A673 (cell line): ENCODE measurements at places on chromosomes 16 and 17. TPM values are rescaled to one million over a fixed set of nuclear protein-coding genes. Genes with fewer than 3 reads are reported as not detected.

DNA sequence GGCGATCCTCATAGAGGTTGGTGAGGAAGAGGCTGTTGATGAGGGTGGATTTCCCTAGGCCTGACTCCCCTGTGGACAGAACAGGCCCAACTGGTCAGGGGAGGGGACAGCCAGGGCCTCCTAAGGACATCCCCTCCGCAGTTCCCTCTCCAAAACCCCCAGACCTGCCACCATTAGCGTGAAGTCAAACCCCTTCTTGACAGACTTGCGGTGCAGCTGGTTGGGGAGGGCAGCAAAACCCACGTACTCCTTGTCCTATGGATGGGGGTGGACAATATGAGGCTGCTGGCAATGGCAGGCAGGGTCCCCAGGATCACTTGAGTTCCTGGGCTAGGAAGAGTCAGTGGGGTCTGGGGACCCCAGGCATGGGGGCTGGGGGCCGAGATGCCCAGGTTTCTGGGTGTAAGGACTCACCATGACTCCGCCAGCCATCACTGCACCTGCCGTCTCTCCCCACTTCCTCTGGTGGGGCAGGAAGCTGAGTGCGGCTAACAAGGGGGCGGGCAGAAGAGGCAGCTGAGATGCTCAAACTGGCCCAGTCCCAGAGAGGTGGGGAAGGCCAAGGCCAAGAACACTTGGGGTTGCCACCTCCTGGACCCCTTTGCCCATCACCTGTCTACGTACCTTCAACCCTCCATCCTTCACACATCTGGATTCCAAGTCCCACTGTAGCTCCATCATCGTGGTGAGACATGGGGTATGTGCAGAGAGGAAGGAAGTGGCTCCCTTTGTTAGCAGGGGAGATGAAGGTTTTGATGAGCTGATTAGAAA lies at the start of gene SEPTIN1:
Gene SEPTIN1, minus strand, starts transcription at position 451 of the 771 bp plus-strand sequence. Its CDS starts 19 bp downstream, at position 432.
- DNase-seq: no peak
- H3K4me1 ChIP-seq: peaks cover 3% of the 10 kb centered on the region
- H3K27ac ChIP-seq: no peak within 1 kb of the TSS
- H3K27me3 ChIP-seq: no peaks in the 10 kb centered on the region

GRCh38 chr16:89131783-89132182 lies 38.1 kb downstream of the ACSF3 start:
- H3K4me1 ChIP-seq: peaks cover 10% of the 10 kb centered on the region
- no peak for DNase-seq
- H3K4me3 ChIP-seq: no peak overlapping the region
- H3K36me3 ChIP-seq: peaks cover 8% of the 10 kb centered on the region

DNA sequence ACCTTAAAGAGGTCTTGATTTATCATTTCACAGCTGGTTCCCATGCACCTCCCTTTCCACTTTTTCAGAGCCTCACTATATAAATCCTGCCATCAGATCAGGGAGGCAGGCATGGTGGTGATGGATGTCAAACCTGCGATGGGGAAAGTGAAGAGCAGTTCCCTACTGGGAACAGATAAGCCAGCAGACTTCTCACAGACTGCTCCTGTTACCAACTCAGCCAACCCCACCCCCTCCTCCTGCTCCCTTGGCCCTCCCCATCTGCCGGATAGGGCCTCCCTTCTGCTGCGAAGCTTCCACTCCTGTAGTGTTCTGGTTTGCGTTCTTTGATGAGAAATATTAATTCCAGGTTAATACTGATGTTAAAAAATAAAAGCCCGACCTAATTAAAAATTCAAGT lies 232.1 kb downstream of the STX8 start:
- DNase-seq: no peak
- no peak overlapping the region for H3K4me3 ChIP-seq
- H3K4me1 ChIP-seq: no peaks in the 10 kb centered on the region
- H3K27ac ChIP-seq: no peak overlapping the region
- H3K27me3 ChIP-seq: no peaks in the 10 kb centered on the region

DNA sequence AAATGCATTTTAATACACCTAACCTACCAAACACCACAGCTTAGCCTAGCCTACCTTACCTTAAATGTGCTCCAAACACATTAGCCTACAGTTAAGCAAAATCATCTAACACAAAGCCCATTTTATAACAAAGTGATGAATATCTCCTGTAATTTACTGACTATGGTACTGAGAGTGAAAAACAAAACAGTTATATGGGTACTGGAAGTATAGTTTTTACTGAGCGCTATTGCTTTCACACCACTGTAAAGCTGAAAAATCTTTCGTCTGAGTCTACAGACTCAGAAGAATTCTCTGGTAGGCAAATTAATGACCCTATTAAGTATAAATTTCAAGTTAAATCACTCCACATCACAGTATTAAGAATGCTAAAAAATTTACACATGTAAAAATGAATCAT lies 3.5 kb downstream of the GRB2 start:
- DNase-seq: no peak
- H3K4me3 ChIP-seq: no peak overlapping the region
- H3K4me1 ChIP-seq: no peaks in the 10 kb centered on the region
- H3K27ac ChIP-seq: no peak overlapping the region
- H3K27me3 ChIP-seq: no peaks in the 10 kb centered on the region

DNA sequence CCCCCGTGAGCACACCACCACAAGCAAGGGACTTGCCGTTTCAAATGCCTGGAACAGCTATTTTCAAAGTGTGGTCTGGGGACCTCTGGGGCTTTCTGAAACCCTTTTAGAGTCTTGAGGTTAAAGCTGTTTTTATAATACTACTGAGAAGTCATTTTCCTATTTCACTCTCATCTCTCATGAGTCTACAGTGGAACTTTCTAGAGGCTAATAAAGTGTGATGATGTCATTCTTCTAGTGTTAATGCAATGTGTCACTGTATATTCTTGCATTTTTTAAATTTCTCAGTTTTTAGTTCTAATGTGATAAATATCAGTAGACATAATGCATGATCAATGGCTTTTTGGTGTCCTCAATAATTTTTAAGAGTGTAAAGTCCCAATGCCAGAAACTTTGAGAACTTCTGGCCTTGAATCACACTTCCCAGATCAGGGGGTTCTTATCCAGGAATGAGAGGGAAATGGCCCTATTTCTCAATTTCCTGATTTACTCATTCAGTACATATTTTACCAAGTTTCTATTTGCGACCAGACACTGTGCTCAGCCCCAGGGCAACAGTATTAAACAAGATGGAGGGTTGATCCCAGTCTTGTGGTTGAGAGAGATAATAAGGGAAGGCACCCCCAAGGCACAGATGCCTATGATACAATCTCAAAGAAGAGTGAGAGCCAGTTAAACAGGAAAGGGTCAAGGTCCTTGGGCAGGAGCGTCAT lies 444.0 kb downstream of the HS3ST3B1 start:
- H3K4me3 ChIP-seq: no peak overlapping the region
- no peak for DNase-seq
- H3K4me1 ChIP-seq: no peaks in the 10 kb centered on the region
- no peak overlapping the region for H3K27ac ChIP-seq
- H3K36me3 ChIP-seq: no peaks in the 10 kb centered on the region
- H3K27me3 ChIP-seq: no peaks in the 10 kb centered on the region

GRCh38 chr16:68889508-68890150 lies 46.3 kb downstream of the TANGO6 start:
- no peak overlapping the region for H3K4me3 ChIP-seq
- DNase-seq: no peak
- no peaks in the 10 kb centered on the region for H3K36me3 ChIP-seq
- no peak overlapping the region for H3K27ac ChIP-seq

GRCh38 chr17:58401287-58401686 lies 16.0 kb downstream of the RNF43 start:
- no peak overlapping the region for H3K4me3 ChIP-seq
- no peaks in the 10 kb centered on the region for H3K36me3 ChIP-seq
- H3K27ac ChIP-seq: no peak overlapping the region
- H3K27me3 ChIP-seq: peaks cover 53% of the 10 kb centered on the region
- no peak for DNase-seq

DNA sequence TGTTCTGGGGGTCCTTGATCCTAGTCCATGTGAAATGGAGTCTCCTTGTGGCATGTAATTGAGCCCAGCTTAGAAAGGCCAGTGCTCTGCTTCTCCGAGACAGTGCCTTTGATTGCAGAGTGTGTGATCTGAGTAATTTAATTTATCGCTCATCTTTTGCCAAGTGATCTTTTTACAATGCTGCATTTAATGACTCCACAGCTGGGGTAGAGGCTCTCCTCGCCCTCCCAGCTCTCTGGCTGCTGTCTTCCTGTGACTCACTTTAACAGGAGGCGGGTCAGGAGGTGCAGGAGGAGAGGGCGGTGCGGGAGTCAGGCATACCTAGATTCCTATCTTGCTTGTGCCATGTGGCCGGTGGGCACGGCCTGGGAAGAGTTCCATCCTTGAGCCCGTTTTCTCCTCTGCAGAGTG lies 113.4 kb upstream of the FOXF1 start:
- peak; percentile 77 for DNase-seq
- peaks cover 10% of the 10 kb centered on the region for H3K4me1 ChIP-seq
- peak overlapping the region; percentile 41 for H3K27ac ChIP-seq
- no peaks in the 10 kb centered on the region for H3K36me3 ChIP-seq
- no peak overlapping the region for H3K4me3 ChIP-seq

GRCh38 chr17:588519-588918 lies 126.1 kb downstream of the VPS53 start:
- no peak overlapping the region for H3K27ac ChIP-seq
- no peaks in the 10 kb centered on the region for H3K4me1 ChIP-seq
- no peaks in the 10 kb centered on the region for H3K36me3 ChIP-seq

GRCh38 chr17:44642834-44643233 lies 13.4 kb upstream of the MEIOC start:
- no peak overlapping the region for H3K27ac ChIP-seq
- no peak overlapping the region for H3K4me3 ChIP-seq
- H3K36me3 ChIP-seq: no peaks in the 10 kb centered on the region
- no peaks in the 10 kb centered on the region for H3K27me3 ChIP-seq

DNA sequence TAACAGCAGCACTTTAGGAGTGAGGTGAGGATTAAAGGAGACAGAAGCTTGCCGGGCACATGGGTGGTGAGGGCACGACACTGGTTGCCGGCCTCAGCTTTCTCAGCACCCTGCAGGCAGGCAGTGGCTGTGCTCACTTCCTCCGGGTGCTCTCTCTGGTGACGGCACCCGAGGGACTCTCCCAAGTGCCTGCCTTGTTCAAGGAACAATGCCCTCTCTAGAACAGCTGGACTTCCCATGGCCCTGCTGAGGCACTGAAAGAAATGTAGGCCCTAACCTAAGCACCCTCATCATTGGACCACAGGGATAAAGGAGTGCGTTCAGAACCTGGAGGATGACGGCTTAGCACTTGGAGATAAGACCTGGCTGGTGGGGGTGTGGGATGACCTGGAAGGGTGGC lies 72.7 kb downstream of the N4BP1 start:
- H3K27me3 ChIP-seq: no peaks in the 10 kb centered on the region
- H3K4me1 ChIP-seq: no peaks in the 10 kb centered on the region
- no peak overlapping the region for H3K4me3 ChIP-seq
- H3K36me3 ChIP-seq: peaks cover 11% of the 10 kb centered on the region

GRCh38 chr16:85238233-85238647 lies 126.0 kb upstream of the CIBAR2 start:
- peak overlapping the region; percentile 5 for H3K4me3 ChIP-seq
- no peaks in the 10 kb centered on the region for H3K36me3 ChIP-seq
- peaks cover 54% of the 10 kb centered on the region for H3K4me1 ChIP-seq
- peak; percentile 89 for DNase-seq
- peak overlapping the region; percentile 75 for H3K27ac ChIP-seq
- H3K27me3 ChIP-seq: no peaks in the 10 kb centered on the region

- DNase-seq: no peak
- no peaks in the 10 kb centered on the region for H3K4me1 ChIP-seq
- H3K36me3 ChIP-seq: no peaks in the 10 kb centered on the region
Observed at GRCh38 chr16:90008708-90009145, 10.5 kb downstream of the DBNDD1 start.

GRCh38 chr16:81544700-81545271 lies 100.2 kb downstream of the CMIP start:
- H3K4me3 ChIP-seq: no peak overlapping the region
- no peaks in the 10 kb centered on the region for H3K4me1 ChIP-seq
- no peaks in the 10 kb centered on the region for H3K27me3 ChIP-seq
- H3K36me3 ChIP-seq: no peaks in the 10 kb centered on the region
- DNase-seq: no peak
- no peak overlapping the region for H3K27ac ChIP-seq

DNA sequence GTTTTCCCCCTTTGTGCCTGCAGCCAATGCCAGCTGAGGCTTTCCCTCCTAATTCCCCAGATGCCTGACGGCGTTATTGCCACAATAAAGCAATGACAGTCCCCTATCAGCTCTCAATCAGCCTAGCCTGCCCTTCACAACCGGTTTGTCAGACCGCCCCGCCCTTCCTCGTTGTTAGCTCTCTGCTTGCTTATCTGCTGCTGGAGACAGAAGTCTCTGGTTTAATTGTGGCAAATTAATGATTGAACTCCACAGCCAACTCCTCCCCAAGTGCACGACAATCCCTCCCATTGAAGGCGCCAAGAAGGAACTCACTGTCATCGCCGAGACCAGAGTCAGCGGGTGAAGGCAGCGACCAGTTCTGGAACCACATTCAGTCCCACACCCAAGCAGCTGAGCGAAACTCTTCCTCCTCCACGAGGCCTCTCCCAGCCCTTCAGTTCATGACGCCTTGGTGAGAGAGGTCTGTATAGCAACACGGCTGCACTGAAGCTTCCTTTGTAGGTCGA lies 474.4 kb downstream of the SLC39A11 start:
- H3K27me3 ChIP-seq: no peaks in the 10 kb centered on the region
- no peak for DNase-seq
- no peaks in the 10 kb centered on the region for H3K36me3 ChIP-seq
- H3K4me1 ChIP-seq: no peaks in the 10 kb centered on the region
- H3K4me3 ChIP-seq: no peak overlapping the region
- H3K27ac ChIP-seq: no peak overlapping the region

DNA sequence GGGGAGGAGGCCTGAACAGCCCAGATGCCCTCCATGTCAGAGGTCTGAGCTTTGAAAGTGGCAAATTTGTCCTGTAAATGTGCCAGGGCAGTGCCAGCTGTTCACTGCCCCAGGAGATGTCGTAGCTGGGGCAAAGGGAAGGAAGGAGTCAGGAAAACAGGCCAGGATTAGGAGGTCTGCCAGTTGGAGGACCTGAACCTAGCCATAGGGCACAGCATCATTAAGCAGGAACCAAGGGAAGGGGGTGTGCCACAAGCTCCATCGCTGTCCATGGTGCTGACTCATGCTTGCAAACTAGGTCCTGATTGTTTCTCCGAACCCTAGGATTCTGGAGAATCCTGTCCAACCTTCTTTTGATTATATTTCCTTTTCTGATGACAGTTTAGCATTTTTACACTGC lies 124.2 kb downstream of the TMEM132E start:
- DNase-seq: peak; percentile 48
- H3K36me3 ChIP-seq: no peaks in the 10 kb centered on the region
- no peak overlapping the region for H3K4me3 ChIP-seq
- H3K27me3 ChIP-seq: no peaks in the 10 kb centered on the region
- H3K4me1 ChIP-seq: no peaks in the 10 kb centered on the region

DNA sequence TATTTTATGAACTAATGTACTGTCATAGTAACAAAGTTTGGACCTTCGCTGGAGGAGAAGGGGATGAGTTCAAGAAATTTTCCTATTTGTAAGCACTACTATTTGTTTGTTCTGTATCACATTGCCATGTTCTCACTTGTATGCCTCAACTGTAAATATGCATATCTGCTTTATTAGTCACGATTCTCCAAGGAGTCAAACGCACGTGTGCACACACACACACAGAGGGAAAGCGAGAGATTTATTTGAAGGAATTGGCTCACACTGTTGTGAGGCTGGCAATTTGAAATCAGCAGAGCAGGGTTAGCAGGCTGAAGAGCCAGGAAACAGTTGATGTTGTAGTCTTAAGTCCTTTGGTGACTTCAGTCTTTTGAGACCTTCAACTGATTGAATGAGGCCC lies 24.9 kb upstream of the MYH2 start:
- no peak for DNase-seq
- H3K27me3 ChIP-seq: peaks cover 8% of the 10 kb centered on the region
- no peaks in the 10 kb centered on the region for H3K4me1 ChIP-seq

The TVP23A gene
- total RNA-seq: not detected in 2 replicates

The TMED6 gene
- total RNA-seq: 1.8 TPM in 1 of 2 replicates, not detected in the other

The CXCL16 gene
- total RNA-seq: 4.0 and 6.0 TPM in 2 replicates

The MFSD11 gene
- total RNA-seq: 37.4 and 38.8 TPM in 2 replicates

The AURKB gene
- 209 and 230 TPM in 2 replicates for total RNA-seq

The KRTAP4-6 gene
- not detected in 2 replicates for total RNA-seq

The CTU2 gene
- 45.0 and 47.5 TPM in 2 replicates for total RNA-seq

The CMTM3 gene
- 25.5 and 31.1 TPM in 2 replicates for total RNA-seq
